ENCODE measurements at places on chromosomes 7 and 10.
A peak's percentile ranks its signal among the peaks of the same experiment; 100 is the strongest.

DNA sequence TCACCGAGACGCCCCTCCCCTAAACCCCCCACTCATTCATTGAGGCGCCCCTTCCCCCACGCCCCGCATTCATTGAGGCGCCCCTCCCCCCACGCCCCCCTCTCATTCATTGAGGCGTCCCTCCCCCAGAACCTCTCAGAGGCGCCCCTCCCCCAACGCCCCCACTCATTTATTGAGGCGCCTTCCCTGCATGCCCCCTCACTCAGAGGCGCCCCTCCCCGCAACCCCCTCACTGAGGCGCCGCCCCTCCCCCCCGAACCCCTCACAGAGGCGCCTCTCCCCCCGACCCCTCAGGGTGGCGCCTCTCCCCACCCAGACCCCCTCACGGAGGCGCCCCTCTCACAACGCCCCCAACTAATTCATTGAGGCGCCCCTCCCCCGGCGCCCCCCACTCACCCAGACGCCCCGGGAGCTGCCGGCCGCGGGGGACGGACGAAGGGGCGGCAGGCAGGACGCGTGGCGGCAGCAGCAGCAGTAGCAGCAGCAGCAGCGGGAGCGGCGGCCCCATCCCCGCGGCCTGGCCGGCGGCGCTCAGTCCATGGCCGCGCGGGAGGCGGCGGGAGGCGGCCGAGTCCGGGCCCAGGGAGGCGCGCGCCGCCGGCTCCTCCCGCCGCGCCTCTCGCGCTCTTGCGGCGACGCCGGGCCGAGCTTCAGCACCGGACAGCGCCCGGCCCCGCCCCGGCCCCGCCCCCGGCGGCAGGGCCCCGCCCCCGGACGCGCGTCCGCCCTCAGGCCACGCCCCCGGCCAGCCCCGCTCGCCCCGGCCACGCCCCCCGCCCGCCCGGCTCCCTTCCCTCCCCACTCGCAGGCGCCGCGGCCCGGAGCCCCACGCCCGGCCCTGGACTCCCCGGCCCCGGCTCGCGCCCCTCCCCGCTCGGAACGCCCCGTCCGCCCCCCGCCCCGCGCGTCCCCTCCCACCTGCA is at the start of gene PTPRN2:
TSS of gene PTPRN2 (minus strand) at position 662 of the 923 bp plus-strand sequence.
- DNase-seq: peak; percentile 85

- DNase-seq: no peak
Observed at GRCh38 chr7:158664406-158664805, 40.2 kb downstream of the NCAPG2 start.

DNA sequence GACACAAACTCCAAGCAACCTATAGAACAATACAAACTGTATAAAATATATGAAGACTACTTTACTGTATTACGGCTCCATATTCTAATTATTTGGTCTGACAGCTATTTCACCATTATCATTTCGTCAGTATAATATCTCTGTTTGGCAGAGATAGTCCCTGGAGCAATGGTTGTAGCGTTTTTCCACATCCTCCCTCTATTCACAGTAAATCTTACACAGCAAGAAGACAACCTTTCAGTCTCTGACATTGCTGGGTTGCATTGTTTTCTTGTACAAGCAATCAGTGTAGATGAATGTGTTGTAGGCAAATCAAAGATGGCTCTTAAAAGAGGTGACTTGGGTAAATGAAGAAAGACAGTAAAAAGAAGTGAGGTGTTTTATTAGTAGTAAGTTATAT is 105.6 kb upstream of the PLXDC2 start:
- no peak for DNase-seq

DNA sequence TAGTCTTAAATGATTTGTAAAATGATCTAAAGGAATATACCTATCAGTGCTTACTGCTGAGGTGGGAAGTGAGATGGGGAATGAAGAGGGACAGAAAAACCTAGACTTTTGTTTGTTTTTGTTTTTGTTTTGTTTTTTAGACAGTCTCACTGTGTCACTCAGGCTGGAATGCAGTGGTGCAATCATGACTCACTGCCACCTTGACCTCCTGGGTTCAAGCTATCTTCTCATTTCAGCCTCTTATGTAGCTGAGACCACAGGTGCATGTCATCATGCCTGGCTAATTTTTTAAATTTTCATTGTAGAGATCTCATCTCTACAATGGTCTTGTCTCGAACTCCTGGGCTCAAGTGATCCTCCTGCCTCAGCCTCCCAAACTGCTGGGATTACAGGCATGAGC is 116.4 kb upstream of the SEM1 start:
- DNase-seq: no peak

DNA sequence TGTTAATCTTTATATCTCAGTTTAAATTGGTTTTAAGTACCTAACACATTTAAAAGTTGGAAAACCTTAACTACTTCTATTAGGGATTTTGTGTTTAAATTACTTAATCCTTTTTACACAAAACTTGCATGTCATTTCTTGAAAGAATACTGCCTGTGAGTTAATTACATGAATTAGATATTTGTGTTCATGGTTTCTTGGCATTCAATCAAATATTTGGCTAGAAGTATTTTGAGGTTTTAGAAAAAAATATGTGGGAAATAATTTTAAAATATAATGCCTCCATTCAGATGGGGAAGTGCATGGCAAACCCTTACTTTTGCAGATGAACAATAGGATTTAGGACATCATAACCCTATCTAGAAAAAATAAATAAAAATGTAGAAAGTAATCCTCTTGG is 186.5 kb upstream of the SEMA3E start:
- no peak for DNase-seq

All from GM10248 (cell line).